ENCODE measurements at places on chromosomes 6 and 20.

DNA sequence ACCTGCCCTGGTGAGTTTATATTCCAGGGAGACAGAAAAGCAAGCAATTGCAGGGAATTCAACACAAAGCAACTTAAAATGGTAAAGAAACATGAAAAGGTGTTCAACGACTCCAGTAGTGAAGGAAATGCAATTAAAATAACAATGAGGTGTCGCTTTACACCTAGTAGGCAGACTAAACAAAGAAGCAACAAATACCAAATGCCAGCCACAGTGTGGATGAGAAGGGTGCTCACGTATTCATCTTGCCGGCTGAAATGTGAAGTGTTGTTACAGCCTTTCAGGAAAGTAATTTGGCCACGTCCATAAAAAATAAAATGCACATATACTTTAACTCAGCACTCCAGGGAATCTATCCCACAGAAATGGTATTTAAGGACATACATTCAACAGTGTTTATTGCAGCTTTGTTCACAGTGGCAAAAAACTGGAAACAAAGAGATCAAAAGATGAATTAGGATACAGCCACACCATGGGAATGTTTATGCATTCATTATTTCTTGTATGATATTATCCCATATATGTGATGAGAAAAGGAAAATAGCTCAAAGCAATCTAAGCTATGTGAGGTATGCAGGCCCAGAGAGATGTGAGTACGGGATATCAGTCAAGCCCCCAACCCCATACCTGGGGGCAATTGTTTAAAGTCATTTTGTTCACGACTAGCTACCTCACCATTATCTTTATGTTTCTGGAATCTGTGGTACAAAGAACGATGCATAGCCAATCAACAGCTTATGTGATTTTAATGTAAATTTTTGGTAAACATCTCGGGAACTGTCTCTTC, 266.0 kb upstream of the SOX4 start:
- no peak for DNase-seq

DNA sequence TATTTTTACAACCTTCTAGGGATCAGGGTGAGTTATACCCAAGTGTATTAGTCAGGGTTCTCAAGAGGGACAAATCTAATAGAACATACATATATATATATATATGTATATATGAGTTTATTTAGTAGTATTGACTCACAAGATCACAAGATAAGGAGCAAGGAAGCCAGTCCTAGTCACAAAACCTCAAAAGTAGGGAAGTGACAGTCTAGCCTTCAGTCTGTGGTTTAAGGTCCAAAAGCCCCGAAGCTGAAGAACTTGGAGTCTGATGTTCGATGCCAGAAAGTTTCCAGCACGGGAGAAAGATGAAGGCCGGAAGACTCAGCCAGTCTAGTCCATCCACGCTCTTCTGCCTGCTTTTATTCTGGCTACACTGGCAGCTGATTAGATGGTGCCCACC, 632.7 kb upstream of the AGPAT4 start:
- no peak for DNase-seq

- no peak for DNase-seq
These were observed 5.1 kb downstream of the UBE2V1 start for GRCh38 chr20:50107796-50108331.

DNA sequence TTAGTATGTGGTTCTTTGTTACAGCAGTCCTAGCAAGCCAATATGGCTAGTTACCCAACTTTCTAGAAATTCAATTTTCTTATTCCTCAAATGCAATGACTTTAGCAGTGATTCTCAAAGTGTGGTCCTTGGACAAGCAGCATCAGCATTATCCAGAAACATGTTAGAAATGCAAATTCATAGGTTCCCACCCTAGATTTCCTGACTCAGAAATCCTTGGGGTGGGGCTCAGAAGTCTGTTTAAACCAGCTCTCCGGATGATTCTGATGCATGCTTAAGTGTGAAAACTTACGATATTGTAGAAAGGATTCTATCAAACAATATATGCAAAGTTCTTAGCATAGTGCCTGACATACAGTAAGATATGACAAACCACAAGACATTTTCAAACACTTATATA, 757.1 kb downstream of the DHX35 start:
- DNase-seq: no peak

- peak; percentile 80 for DNase-seq
These were observed at the start of gene SDC4 for GRCh38 chr20:45347936-45348778. Gene SDC4 (minus strand): TSS chr20:45348424. CDS start chr20:45348384, 40 bp downstream.

DNA sequence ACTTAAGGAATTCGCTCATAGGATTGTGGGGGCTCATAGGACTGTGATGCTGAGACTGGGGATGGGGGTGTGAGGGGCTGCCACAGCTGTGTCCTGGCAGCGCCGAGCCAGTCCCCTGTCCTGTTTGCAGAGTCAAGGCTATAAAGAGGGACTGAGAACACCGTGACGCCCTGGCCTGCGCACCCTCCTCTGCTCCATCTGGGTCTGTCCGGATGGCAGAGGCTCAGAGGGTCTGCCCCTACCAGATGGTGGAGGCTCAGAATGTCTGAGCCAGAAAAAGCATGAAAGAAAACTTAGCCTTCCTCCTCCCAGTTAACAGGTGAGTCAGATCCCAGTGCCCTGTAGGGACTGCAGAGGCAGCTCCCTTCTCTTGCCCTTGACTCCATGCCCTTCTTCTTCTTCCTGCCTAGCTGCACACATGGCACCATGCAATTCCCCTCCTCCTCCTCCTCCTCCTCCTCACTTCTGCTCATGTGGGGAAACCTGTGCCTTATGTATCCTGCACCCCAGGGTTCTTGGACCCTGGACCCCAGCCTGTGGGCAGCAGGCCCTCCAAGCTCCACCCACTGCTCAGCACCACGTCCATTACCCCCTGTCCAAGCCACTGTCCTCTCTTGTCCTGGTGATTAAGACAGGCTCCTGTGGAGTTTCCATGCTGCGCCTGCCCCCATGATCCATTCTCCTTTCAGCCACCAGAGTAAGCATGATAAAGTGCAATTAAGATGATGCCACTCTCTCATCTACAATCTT, 410.0 kb upstream of the SULF2 start:
- DNase-seq: no peak

GRCh38 chr20:39195582-39196021, 233.5 kb downstream of the DHX35 start:
- peak; percentile 56 for DNase-seq

DNA sequence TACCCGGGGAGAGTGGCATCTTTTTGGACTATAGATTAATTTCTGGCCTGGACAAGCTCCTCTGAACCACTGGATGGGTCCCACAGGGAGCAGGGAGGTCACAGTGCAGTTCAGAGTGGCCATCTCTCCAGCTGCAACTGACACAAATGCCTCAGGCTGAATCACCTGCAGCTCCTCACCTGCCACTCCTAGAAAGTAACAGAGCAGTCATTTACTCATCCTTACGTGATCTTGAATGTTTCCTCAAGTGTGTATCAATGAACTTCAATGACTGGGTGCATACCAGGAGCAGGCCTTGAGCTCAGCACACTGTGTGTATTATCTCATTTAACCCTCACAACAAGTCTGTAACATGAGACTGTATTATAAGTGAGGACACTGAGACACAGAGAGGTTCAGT, 40.0 kb upstream of the SIRPG start:
- DNase-seq: no peak

- no peak for DNase-seq
These were observed 36.4 kb downstream of the RIPOR2 start for GRCh38 chr6:24899136-24899996.

DNA sequence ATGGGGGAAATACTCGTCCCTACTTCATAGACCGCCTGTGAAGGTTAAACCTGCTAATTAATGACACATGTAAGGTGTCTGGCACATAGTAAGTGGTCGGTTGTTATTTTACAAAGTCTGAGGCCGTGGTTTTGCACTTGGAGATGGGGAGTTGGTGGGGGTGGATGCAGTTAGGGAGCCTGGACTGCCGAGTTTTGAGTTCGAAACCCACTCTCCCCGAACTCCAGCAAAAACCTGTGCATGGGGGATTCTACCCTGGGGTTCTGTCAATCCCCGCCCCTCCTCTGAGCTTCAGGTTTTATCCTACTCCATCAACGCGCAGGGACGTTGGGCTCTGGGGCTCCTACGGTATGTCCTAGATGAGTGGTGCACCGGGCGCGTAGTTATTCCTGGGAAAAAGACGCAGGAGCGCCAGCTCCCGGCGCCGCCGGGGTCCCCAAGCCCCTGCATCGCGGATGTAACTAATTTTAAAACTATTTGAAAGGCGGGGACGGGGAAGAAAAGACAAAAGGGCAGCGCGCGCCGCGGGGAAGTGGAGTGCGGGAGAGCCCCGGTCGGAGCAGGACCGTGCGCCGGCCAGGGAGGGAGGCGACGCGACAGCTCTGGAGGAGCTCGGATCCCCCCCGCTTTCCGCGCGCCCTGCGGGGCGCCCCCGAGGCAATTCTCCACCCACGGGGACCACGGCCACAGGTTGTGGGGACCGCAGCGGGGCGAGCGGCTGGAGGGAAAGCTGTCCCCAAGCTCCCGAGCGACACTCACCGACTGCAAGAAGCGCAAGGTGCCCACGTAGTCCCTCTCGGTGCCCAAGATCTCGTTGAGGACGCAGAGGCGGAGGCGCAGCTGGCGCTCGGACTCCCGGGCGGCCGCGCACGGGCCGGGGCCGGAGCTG, 672 bp downstream of the PREX1 start:
- DNase-seq: peak; percentile 70

DNA sequence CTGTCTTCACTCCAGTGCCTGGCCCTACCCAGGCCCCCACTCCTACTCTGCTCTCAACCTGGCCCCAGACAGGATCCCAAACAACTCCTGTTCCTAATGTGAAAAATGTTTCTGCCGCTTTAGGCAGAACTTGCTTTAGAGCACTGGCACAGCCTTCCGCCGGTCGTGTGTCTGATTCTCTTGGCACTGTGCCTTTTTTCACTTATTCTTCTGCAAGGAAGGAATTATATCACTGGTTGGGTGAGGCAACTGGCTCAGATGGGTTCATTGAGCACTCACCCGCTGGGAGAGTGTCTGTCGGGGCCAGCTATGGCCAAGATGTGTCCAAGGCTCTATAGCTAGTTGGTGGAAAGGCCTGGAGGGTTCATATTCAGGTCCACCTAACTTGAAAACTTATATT, 33.6 kb upstream of the HLA-A start:
- no peak for DNase-seq

GRCh38 chr6:122365775-122366403, 33.6 kb upstream of the HSF2 start:
- peak; percentile 65 for DNase-seq

DNA sequence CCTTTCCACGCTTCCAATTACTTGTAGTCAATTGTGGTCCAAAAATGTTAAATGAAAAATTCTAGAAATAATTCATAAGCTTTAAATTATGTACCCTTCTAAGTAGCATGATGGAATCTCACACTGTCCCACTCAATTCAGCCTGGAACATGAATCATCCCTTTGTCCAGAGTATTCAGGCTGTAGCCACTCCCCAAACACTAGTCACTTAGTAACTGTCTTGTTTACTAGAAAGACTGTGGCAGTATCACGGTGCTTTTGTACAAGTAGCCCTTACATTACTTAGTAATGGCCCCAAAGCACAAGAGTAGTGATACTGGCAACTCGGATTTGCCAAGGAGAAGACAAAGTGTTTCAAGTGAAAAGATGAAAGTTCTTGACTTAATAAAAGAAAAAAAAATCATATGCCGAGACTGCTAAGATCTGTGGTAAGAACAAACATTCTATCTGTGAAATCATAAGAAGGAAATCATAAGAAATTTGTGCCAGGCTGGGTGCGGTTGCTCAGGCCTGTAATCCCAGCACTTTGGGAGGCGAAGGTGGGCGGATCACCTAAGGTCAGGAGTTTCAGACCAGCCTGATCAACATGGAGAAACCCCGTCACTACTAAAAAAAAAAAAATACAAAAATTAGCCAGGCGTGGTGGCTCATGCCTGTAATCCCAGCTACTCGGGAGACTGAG, 168.5 kb upstream of the SIM1 start:
- peak; percentile 14 for DNase-seq

GRCh38 chr6:157443066-157443800, 62.2 kb downstream of the ZDHHC14 start:
- peak; percentile 49 for DNase-seq

DNA sequence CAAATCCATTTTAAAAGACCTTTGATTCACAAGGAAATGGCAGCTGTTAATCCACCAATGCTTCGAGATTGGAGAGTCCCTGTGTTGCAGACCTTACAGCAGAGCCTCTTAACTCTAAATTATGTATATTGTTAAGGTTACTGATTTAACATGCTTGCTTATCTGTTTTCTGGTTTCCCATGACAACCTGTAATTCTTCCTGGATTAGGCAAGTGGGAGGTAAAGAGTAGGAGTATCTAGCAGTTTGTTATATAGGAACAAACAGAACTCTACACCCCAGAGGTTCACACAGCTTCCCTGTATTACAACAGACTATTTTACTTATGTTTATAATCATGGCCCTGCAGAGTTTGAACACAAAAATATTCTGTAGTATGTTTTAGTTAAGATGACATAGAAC, 39.5 kb downstream of the NKX2-4 start:
- no peak for DNase-seq

DNA sequence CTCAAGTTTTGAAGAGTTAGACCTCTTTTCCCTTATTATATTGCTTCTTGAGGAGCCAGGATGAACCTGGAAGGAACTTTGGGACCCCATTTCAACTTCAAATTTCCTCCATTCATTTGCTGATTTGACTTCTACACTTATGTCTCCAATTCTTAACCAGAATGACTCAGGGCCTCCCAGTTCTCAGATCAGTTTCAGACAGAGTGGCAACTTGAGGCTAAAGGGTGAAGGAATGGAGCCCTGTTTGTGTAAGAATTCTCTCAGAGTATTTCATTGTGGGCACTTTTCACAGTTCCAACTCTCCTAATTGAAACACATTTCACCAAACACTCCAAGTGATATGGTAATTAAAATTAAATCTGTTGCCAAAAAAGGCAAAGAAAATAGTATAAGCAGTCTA, 109.0 kb upstream of the FLRT3 start:
- no peak for DNase-seq

- DNase-seq: no peak
These were observed 52.4 kb upstream of the LYRM2 start for GRCh38 chr6:89690944-89691324.

- no peak for DNase-seq
These were observed 326.6 kb downstream of the THBS2 start for GRCh38 chr6:168927026-168927425.

DNA sequence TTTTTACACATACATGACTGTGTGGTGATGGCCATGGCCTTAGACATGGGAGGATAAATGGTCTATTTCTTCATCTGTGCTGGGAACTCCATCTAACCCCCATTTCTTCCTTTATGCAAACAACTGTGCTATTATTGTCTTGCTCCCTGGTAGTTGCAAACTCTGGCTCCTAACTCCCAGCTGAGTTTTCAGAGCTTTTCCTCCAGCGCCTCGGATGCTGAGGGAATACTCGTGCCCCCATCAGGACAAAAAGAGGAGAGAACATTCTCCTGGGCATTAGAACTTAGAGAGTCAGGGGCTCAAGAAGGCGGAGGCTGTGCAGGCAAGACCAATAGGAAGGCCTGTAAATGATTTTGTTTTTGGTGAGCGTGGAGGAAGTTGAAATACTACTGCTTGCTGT, 2.1 kb downstream of the DAAM2 start:
- DNase-seq: no peak

DNA sequence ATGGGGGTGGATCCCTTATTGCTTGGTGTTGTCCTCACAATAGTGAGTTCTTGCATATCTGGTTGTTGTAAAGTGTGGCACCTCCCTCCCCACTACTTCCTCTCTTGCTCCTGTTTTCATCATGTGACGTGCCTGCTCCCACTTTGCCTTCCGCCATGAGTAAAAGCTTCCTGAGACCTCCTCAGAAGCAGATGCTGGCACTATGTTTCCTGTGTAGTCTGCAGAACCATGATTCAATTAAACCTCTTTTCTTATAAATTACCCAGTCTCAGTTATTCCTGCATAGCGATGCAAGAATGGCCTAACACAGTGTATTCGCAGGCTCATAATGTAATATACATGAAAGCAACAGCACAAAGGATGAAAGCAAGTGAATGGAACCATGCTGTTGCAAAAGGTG, 28.4 kb upstream of the ANKRD60 start:
- DNase-seq: no peak
